ENCODE measurements at places on chromosomes 12 and 14.

GRCh38 chr12:80598004-80598606 is 109.3 kb upstream of the MYF6 start:
- DNase-seq, result no peak

DNA sequence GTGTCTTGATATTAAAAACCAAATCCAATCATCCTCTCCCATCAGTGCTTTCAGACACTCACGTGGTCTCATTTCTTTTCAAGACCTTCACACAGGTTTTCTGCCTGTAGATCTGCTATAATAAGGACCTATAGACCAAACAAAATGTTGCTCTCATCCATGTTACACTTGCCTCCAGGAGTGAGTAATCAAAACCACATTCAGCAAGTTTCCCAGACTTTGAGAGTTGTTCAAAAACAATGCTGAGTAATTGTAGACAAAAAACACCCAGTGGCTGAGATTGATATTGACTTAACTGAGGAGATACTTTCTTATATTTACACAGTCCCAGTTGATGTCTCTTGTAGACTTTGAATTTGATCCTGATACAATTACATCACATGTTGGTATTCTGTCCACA is 383.1 kb downstream of the TMEM132D start:
- DNase-seq, result no peak

GRCh38 chr14:47675466-47676314 is at the start of gene MDGA2:
MDGA2 (minus strand) TSS chr14:47675605.
- DNase-seq, result peak; percentile 33

DNA sequence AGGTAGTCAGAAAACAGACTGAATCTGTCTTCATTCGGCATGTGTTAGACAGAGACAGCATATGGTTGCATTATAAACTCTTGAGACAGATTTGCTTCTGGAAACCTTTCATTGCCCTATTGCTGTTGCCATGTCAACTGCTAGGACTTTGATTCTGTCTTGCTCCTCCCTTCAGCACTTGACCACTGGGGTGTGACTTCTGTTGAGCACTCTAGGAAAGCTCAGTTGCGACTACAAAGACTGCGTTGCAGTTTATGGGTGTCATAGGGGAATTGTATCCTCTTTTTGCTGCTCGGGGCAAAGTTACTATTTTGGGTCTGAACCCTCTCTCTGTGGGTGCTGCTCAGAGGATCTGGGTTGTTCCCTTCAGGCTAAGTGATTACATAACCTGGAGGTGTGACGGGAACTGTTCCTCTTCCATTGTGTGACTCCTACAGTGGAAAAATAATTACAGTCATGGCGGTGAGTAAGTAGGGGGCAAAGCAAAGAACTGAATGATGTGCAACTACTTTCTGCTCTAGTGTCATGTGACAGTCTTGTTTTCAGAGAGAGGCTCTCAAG is 44.3 kb upstream of the TRIM9 start:
- no peak for DNase-seq

GRCh38 chr12:54126029-54126695 is 62.6 kb downstream of the SMUG1 start:
- no peak for DNase-seq
